Daoy (cell line): ENCODE measurements at places on chromosomes 2 and 18.

DNA sequence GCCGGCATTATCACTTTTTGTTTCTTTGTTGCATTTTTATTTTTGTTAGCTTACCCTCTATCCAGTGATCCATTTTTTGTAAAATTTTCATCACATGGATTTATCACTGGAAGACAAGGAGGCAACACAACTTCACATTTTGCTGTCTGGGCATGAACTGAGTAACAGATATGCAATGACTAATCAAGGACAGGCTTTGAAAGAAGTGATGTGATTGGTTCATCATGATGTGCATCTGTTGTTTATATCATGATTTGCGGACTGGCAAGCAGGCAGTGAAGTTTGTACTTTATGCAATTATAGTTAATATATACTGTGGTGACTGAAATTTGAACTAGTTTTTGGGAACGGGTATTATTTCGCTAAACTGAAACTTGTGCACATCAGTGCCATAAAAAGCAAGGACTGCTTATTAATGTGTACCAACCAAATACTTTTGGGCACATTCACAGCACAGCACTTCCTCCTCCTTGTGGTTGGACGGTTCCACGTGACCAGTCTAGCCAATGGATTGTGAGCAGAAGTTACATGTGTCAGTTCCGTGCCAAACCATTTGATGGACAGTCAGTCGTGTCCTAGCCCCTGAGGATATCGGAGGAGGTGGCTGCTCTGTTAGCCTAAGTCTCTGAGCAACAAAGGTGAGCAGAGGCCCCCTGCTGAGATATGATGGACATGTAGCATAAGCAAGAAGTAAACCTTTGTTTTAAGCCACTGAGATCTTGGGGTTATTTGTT, 201.4 kb upstream of the SIX2 start:
- no peak for DNase-seq

DNA sequence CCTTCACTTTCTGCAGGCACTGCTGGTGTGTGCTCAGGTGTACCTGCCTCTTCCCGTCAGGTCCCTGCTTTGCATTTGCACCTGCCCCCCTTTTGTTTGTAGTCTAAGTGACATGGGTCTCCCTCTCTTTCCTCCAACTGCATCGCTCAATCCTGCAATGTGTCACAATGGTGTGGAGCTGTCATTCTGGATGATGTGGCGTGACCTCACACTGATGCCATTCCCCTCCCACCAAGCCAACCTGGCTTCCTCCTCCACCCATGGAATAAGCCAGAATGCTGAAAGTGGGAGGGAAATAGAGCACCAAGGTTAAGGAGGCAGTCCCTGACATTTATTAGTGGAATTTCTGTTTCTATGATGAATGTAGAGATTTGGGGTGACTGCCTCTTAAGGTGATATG, 156.7 kb downstream of the ZBTB7C start:
- DNase-seq = no peak

DNA sequence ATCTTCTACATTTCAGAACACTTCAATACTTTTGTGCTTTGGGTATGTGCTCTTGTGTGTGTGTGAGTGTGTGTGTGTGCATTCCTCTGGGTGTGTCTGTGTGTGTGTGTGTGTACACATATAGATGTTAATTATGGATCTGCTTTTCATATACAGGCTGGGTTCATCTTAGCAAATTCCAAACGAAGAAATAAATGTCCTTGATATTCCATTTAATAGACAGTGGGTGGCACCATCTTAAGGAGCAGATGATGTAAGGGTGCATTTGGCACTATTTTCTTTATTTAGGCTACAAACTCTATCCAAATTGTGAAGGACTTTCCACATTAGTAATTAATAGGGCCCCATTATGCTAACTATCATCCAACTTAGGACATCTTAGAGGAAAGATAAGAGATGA, 425.8 kb upstream of the POU3F3 start:
- DNase-seq = no peak

DNA sequence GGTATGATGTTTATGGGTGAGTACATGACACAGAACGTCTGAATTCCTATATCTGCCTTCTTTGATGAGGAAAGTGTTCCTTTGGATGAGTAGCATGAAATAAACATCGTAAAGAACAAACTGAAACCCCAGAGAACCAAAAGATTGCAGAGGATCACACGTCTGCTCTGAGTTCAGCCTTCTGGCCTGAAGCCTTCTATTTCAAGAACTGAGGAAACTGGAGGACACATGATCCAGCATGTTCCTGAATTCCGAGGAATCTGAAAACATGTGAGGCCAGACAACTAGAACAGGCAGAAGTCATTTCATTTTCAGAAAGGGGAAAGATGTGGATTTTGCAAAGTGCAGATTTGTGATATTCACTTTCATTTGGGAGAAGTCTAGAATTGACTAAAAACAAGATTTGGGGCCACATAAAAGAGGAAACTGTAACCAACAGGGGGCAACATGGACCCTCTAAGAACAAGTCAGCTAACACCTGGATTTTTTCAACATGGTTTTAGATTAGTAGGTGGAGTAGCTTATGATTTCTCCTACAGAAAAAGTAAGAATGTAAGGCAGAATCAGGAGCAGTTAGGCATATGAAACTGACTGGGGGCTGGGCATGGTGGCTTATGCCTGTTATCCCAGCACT, 8.3 kb downstream of the SULT6B1 start:
- no peak for DNase-seq

GRCh38 chr2:143468341-143468888, 339.2 kb downstream of the ARHGAP15 start:
- DNase-seq = no peak

GRCh38 chr2:99621106-99621505, 131.3 kb upstream of the REV1 start:
- DNase-seq = no peak

GRCh38 chr2:80525152-80525551, 220.6 kb upstream of the LRRTM1 start:
- no peak for DNase-seq

- no peak for DNase-seq
These were observed 279.8 kb upstream of the SLC14A2 start for GRCh38 chr18:45335282-45336043.

GRCh38 chr18:60146220-60146960, 226.2 kb downstream of the MC4R start:
- peak; percentile 60 for DNase-seq

- no peak for DNase-seq
These were observed 45.2 kb upstream of the GCG start for GRCh38 chr2:162197069-162197825.

- DNase-seq = no peak
These were observed 64.6 kb upstream of the CDCA7 start for GRCh38 chr2:173290046-173290445.

DNA sequence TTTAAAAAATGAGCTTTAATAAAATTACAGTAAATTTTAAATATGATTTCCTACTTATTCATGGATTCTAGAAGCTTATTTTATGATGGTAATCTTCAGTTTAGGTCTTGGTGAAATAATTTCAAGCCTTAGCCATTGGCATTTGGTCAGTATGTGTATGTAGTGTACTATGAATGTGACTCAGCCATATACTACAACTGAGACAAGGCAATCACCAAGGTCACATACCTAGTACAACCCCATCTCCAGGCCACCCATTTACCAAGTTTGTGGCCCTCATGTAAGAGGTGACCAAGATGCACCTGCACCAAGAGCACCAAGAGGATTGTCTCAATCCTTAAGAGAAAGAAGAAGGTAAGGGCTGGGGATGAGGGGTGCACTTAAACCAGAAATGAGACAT, 54.8 kb upstream of the FRZB start:
- DNase-seq = no peak

DNA sequence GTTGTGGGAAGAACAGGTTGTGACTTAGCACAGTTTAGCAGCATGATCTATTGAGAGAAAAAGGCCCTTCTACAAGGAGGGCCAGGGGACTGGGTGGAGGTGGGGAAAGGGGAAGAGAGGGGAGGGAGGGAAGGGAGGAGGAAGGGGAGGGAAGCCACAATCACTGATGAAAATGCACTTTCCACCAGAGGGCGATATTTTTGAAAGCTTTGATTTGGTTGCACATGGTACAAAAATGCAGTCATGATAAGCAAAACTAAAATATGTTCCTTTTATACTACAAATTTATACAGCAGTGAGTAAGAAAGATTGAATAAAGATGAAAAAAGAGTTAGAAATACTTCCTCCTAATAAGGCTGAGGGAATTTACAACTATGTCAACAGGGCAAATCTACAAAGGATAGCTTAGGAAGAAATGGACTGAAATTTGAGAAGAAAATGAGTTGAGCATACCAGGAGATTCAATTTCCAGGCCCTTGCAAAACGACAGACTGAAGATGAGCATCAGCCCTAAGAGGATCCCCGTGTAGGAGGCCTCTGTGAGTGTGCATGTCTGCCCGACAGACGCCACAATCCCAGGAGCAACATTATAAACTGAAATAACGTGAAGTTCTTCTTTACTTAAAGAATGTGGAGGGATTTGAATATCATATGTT, 17.2 kb downstream of the SH3YL1 start:
- DNase-seq = peak; percentile 48

DNA sequence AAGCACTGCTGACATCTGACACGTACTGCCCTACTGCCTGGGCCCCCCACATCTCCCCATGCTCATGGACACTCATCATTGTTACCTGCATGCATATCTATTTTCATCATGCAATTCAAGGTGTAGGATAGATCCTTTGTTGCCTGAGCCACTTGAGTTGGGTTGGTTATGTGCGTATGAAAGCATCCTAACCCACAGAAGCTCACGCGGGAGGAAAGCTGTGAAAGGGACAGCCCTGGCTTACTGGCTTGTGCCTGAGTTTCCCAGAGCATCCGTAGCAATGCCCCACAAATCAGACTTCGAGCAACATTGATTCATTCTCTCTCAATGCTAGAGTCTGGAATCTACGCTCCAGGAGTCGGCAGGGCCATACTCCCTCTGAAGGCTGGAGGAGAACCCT, 285.5 kb downstream of the PHLPP1 start:
- DNase-seq = no peak

GRCh38 chr18:75262511-75262910, 51.9 kb downstream of the TSHZ1 start:
- no peak for DNase-seq

- DNase-seq = no peak
These were observed 1.7 kb downstream of the THSD7B start for GRCh38 chr2:136767030-136767429.

GRCh38 chr2:139353874-139354273, 573.7 kb upstream of the NXPH2 start:
- DNase-seq = no peak

GRCh38 chr2:73701968-73702665, 35.0 kb downstream of the TPRKB start:
- DNase-seq = no peak

GRCh38 chr18:38038242-38038641, 472.6 kb upstream of the CELF4 start:
- no peak for DNase-seq

GRCh38 chr18:54260396-54261072, 8.8 kb upstream of the POLI start:
- no peak for DNase-seq

DNA sequence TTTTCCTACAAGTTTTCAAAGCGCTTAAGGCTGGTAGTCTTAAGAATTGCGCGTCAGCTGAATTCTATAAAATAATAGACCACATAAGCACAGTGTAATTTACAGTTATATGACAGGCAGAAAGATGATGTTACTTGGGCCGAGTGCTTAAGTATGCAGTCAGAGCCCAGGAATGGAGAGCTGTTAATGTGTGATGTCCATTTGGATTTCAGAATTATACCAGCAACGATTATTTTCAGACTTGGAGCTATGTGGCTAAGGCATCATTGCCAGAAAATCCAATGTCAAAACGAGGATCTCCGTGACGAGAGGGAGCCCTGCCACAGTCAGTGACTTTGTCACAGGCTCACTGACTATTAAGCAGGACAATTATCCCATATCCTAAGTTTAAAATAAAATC, 3.4 kb downstream of the KLF7 start:
- DNase-seq = peak; percentile 44

DNA sequence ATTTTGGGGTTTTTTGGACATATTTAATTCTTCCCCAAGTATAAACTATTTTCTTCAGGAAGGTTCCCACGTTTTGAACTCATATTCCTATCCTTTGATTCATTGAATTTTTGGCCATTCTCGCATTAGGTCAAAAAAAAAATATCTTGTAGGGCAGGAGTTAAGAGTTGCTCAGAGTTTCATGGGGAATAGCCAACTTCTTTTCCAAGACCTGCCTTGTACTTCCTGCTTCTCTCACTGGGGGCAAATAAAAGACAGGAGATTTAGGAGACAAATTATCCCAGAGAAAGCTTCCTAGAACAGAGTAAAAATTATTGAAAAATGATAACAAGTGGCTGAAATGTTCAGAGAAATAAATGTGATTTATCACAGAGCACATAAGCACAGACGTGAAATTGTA, 55.2 kb upstream of the BCL11A start:
- DNase-seq = no peak

- no peak for DNase-seq
These were observed 40.8 kb downstream of the WDR35 start for GRCh38 chr2:19949071-19949470.

GRCh38 chr18:4333043-4333442, 122.1 kb downstream of the DLGAP1 start:
- DNase-seq = no peak

GRCh38 chr2:8615576-8616281, 66.1 kb upstream of the ID2 start:
- no peak for DNase-seq
